ENCODE measurements at places on chromosomes 3 and 15.
A peak's percentile ranks its signal among the peaks of the same experiment; 100 is the strongest.

- DNase-seq = peak; percentile 88
Measured at GRCh38 chr3:14204515-14205284, 26.1 kb downstream of the LSM3 start.

DNA sequence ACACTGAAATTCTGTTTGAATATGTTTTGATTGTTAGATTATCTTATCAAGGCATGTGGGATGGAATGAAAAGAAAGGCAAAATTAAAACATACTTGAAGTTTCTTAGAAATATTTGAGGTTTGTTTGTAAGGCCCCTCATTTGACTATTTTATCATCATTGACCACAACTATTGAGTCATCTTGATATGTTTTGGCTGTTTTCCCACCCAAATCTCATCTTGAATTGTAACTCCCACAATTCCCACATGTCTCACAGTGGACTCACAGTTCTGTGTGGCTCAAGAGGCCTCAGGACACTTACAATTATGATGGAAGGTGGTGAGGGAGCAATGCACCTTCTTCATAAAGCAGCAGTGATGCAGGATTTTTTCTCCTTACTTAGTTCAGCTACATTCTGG lies 917.1 kb downstream of the PLOD2 start:
- DNase-seq = no peak

DNA sequence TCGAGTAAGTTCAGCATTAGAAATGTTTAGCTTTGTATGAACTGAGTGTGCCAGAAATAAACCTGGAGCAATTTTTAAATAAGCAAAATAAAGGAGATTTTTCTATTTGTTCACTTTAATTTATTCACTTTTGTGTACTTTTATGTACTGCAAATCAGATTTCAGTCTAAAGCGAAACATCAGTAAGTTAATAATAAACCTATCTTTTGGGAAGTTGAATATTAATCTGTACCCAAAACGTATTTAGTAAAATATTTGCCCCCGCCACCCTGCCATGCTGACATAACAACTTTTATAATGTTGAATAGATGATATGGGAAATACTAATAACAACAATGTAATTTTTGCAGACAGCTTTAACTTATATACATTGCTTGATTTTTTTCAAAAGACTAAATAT lies 230.0 kb downstream of the CDIN1 start:
- no peak for DNase-seq

DNA sequence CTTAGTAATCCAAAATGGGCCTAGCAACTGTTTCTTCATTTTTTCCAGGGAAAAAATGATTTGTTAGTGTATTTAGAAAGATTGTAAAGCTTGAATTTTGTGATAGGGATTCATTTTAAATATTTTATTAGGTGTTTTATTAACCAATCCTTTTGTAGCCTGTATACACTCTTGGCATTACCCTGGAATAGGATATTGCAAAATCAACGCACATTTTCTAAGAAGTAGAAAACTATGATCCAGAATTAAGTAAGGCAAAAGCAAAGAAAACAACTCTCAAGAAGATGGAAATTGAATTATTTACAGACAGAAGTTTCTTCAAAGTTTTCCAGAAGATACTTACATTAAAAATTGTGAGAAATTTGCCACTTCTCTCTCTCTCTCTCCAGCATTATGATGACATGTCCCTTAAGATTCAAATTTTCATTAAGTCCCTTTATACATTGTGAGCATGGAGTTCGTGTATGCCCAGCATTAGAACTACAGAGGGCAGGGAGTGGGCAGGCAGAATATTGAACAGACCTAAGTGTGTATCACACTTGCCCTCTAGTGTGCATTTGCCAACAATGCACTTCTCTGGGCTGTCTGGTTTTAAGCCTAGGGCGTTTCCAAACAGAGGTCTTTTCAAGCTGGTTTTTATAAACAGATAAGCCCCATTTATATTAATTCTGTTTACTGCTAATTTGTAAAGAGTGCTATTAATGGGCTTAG lies 28.5 kb upstream of the CMSS1 start:
- peak; percentile 75 for DNase-seq

- DNase-seq = no peak
Measured at GRCh38 chr15:93823971-93824913, 407.1 kb upstream of the MCTP2 start.

DNA sequence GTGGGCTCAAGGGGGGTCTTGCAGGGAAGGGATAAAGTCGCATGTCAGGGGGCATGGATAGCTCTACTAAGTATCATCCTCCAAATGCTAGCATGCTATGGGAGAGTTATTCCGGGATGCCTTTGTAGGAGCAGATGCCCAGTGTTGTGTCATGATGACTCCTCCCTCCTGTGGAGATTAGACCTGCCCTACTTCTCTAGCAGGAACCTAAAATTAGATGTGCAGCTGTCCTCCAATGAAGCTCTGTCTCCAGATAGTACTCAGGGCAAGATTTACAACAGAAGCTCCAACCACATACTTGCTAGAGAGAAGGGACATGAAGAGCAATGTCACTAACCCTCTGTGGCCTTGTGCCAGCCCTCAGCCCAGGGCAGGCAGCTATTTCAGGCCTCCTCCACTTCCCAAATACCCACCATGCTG lies 82.5 kb downstream of the AGBL1 start:
- no peak for DNase-seq

- DNase-seq = no peak
Measured at GRCh38 chr3:9129365-9129764, 120.1 kb downstream of the SRGAP3 start.

- peak; percentile 78 for DNase-seq
Measured at GRCh38 chr15:58980351-58980939, 7.0 kb upstream of the RNF111 start.

DNA sequence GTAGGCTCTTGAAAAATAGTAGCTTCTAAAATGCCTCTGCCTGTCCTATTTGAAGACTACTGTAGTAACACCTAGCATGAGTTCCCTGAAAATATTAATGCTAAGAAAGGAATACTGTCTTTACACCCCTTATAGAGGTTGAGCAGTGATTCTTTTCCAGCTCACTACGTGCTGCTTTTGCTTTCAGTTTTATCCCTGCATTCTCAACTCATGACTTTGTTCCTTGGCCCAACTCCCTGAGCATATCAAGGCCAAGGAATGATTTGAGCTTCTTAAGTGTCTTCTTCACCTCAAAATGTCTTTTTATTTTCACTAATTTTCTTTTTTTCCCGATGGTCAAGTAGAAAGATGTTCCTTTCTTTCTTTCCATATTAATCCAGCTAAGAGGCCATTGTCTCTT lies 16.5 kb upstream of the P2RY13 start:
- DNase-seq = no peak

GRCh38 chr3:126329927-126330725 lies 27.1 kb downstream of the KLF15 start:
- DNase-seq = no peak

DNA sequence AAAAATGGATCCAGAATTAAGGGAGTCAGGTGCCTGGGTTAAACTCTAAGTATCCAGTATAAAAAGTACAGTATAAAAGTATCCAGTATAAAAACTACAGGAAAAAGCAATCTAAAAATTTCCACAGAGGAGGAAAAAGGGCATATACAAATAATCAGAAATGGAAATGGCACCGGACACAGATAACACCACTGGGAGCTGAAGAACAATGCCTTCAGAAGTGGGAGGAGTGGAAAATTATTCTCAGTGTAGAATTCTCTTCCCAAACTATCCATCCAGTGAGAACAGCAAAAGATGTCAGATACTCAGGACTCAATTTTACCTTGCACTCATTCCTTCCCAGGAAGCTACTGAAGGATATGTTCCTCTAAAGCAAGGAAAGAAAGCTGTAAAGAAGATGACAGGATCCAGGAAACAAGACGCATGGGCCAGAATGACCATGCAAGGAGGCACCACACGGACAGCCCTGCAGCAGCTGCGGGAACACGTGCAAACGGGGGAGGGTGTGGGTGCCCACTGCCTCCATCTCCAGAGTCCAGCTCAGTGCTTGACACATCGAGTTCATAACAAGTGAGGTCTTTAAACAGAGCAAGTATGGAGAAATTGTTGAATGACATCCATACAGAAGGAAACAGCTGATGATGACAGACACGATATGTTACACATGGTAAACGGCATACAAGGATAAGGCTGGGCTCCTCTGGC lies 68.5 kb downstream of the CHSY1 start:
- DNase-seq = no peak

GRCh38 chr15:77840991-77841775 lies 208.5 kb upstream of the LINGO1 start:
- no peak for DNase-seq

DNA sequence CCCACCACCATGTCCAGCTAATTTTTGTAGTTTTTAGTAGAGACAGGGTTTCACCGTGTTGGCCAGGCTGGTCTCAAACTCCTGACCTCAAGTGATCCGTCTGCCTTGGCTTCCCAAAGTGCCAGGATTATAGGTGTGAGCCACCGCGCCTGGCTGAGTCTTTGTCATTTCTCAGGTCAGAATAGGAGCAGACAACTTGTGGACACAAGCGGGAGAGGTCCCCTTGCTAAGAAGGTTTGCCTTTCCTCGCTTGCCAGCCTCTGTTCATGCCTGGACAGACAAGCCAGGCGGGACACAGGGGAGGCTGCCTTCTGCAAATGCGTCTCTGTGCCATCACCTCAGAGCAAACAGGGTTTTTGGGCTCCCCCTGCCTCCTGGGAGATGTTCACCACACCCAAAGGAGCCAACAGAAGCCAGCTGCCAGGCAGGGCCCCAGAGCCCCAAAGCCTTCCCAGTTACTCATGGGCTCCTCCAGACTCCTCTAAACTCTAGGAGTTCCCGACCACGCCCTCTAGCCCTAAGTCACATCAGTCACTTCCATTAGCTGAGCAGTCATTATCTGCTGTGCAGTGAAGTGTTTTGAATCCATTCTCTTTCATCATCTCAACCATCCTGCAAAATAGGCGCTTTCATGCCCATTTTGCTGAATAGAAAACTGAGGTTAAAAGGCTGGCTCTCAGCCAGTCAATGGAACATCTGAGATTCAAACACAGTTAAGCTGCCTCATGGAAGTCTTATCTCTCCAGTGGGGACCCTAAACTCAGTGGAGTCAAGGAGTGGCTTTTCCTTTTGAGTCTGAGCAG lies 245.0 kb downstream of the UACA start:
- no peak for DNase-seq

GRCh38 chr3:183122257-183122932 lies 23.1 kb upstream of the MCCC1 start:
- DNase-seq = peak; percentile 81

DNA sequence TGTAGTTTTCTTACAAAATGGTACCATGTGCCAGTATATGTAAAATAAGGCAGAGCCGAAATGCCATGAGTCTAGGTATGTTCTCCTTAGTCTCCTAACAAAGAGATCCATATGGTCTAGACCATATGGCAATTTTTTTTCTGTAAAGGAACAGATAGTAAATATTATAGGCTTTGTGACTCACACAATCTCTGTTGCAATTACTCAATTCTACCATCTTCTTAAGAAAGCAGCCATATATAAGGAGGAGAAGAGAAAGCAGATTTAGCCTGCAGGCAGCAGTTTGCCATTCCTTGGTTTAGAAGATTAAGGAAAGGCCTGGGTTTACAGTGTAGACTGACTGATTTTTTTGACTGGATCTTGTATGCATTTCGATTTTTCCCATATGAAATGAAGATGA lies 16.3 kb upstream of the BBX start:
- no peak for DNase-seq

GRCh38 chr15:56244811-56245576 lies 1.3 kb upstream of the RFX7 start:
- DNase-seq = peak; percentile 45

- peak; percentile 0 for DNase-seq
Measured at GRCh38 chr15:36682101-36682500, 102.7 kb downstream of the CDIN1 start.

GRCh38 chr15:32683906-32684584 lies 33.8 kb upstream of the GREM1 start:
- DNase-seq = peak; percentile 46

GRCh38 chr3:172669021-172669420 lies 41.8 kb downstream of the NCEH1 start:
- no peak for DNase-seq

GRCh38 chr3:119497820-119498185 lies 544 bp upstream of the TIMMDC1 start:
- DNase-seq = peak; percentile 54

DNA sequence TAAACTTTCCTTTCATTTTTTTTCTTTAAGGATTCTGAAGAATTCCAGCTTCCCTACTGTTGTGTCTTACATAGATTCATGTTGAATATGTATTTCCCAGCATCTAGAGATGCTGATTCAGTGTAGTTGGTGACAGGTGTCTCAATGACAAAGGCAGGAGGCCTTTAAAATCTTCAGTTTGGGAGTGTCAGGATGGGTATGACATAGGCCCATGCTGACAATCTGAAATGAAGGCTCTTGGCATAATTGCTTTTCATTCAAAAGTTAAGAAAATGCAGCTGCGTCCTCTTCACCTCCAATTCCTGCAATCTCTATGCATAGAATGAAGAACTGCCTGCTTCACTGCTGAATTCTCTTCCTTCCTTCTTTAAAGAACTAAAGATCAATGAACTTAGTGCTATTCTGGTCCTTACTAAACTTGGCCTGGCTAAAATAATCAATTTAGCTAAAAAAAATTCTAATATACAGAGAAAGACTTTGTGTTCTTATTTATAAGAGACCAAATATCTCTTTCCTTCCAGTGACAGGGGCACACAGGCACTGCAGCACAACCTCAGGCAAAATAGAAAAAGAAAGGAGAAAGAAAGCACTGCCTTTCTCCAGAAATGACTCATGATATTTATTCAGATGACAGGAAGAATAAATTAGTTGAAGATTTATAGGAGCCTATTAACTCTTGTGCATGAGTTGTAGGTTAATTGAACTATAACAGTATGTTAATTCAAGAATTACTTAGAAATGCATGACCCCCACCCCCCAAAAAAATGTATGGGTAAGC lies 152.6 kb upstream of the GBE1 start:
- no peak for DNase-seq

GRCh38 chr3:111051354-111051753 lies 20.3 kb upstream of the NECTIN3 start:
- DNase-seq = peak; percentile 4

- DNase-seq = no peak
Measured at GRCh38 chr3:36482880-36483279, 102.6 kb downstream of the STAC start.

GRCh38 chr15:74839526-74840395 lies 3.2 kb downstream of the ULK3 start:
- DNase-seq = peak; percentile 29

DNA sequence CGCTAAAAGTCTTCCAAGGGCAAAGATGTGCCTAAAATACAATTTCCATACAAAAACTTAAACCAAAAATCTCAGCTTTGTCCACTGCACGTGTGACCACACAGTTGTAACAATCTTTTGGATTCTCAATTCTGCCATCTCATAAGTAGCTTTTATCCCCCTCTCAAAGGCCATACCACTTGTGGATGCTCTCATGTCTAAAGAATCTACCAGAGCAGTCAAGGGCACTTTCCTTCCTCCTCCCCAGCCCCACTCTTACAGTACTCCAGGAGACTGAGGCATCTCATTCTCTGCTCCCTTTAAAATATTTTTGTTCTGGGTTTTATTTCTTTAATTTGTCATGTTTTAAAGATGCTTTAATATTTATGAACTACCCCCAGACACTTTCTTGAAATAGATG lies 102.3 kb upstream of the PFN2 start:
- DNase-seq = no peak
